ENCODE measurements at places on chromosomes 1 and 21.

- DNase-seq = no peak
Measured at GRCh38 chr1:212618466-212619210, 10.1 kb downstream of the ATF3 start.

DNA sequence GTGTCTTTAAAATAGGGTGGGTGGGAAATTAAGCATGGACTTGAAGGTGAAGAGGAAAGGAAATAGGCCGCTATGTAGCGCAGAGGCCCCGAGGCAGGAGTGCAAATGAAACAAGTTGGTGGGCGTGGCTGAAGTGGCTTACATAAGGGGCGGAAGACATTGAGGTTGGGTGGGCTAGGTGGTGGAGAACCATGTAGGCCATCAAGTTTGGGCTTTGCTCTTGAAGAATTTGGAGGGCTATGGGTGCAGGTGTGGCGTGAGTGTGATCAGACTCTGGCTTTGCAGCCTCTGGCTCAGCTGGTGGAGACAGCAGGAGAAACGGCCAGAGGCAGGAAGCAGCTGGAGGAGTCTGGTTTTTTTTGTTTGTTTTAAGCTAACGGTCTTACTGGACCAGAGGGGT is 6.7 kb downstream of the SLFNL1 start:
- no peak for DNase-seq

DNA sequence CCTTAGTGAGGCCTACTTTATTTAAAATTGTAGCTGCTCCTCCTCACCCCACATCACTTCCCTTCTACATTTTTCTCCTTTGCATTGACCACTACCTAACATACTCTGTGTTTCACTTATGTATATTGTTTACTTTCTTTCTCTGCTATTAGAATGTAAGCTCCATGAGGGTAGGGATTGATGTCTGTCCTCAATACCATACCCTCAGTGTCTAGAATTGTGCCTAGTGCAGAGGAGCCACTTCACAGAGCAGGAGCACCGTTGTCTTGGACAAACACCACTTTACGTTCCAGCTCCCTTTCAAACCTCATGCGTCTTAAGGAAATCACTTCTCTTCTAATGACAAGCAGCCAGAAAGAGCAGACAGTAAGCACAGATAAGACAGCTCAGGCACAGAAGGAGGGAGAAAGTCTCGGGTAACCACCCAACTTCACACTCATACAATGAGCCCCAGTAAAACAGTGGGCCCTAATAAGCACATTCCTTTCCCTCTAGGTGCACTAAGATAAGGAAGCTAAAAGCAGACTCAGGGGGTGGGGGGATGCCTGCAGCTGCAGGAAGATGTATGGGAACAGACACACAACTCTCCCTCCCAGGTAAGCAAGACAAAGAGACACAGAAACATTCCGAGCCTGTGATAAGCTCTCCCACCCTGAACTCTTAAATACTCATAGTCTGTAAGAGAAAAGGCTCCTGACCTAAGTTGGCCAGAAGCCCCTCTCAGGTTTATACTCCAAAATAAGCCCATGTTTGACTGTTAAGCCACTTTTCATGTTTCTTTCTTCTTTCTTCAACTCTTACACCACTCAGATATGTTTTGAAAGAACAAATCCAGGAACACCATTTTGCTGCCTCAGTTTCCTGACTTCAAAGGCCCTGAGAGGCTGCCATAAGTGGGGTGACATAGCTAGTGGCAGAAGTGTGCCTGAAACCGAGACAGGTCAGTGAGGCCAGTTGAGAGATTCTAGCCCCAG is 7.1 kb upstream of the PLEKHM2 start:
- no peak for DNase-seq

DNA sequence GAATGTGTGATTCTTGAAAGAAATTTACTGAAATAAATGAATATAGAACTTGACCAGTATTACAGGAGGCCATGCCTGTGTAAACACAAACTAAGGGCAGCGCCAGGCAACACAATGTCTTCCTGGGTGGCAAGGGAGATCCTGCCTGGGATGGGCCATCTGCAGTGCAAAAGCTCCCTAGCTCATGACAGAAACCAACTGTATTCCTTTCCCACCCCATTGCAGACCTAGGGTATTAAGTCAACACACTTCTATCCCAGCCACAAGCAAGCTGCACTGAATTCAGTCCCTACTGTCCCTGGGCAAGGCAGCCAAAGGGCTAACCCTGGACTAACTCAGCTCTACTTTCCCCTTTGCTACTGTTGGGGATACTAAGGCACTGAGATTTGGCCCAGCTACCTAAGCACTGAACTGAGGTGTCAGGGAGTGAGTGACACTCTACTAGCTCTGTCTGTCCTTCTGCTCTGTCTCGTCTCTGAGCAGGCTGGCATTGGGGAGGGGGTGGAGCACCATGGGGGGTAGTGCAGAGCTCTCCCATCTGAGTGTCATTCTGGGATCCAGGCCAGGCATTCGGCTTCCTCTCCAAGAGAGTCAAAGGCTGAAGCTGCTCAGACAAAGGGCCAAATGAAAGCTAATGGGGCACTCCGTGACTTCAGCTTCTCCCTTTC is 2.5 kb downstream of the INKA2 start:
- no peak for DNase-seq

DNA sequence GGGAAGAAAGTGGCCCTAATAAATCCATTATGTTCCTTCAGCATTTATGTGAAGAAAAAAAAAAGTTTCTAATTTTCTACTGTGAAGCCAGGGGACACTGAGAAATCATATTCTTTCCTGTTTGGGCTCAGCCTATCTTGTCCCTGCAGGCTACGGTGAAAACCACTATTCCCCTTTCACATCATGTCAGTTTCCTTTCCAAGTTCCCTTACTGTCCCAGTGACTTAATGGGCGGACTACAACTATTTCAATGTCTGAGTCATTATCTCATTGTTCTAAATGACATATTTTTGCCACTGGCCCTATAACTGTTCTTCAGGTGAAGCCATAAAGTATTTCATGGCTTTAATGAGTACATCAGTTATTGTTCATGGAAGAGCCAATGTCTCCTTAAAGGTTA is 71.3 kb upstream of the BEND5 start:
- DNase-seq = no peak

All from activated CD8-positive, alpha-beta memory T cell treated with anti-CD3 and anti-CD28 coated beads, Interleukin-2, amount 50 U/mL, for 4 hours (primary cell).